Fibroblast of skin of back (primary cell): ENCODE measurements at places on chromosomes 2 and 18.

- DNase-seq: no peak
Observed at GRCh38 chr2:108320326-108320922, 31.7 kb downstream of the SULT1C2 start.

GRCh38 chr2:172434821-172435605 is 7.6 kb downstream of the ITGA6 start:
- DNase-seq: no peak

- peak; percentile 53 for DNase-seq
Observed at GRCh38 chr2:70029814-70030409, 57.4 kb upstream of the PCBP1 start.

DNA sequence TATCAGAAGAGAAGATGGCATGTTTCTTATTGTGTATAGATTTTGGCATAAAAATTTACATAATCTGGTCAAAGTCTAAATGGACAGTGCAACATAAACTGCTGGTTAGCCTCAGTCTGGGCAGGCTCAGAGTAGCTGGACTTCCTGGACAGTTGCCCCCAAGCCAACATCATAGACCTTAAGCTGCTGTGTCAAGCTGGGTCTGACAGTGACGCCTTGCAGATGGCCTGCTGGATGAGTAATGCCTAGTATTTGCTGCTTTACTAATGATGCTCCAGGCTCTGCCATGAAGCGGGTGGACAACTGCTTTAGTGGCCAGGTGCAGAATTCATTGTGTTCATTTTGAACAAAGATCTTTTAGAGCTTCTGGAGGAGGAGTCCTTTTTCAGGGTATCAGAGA is 603.7 kb upstream of the ZEB2 start:
- no peak for DNase-seq

DNA sequence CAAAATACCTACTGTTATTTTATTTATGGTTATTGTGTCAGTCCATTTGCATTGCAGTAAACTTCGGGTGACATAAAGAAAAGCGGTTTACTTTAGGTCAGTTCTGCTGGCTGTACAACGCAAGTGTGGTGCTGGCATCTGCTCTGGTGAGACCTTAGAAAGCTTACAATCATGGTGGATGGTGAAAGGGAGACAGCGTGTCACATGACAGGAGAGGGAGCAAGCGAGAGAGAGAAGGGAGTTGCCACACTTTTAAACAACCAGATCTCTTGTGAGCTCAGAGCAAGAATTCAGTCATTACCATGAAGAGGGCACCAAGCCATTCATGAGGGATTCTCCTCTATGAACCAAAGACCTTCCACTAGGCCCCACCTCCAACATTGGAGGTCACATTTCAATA is 2.0 kb upstream of the FAM171B start:
- DNase-seq: no peak

DNA sequence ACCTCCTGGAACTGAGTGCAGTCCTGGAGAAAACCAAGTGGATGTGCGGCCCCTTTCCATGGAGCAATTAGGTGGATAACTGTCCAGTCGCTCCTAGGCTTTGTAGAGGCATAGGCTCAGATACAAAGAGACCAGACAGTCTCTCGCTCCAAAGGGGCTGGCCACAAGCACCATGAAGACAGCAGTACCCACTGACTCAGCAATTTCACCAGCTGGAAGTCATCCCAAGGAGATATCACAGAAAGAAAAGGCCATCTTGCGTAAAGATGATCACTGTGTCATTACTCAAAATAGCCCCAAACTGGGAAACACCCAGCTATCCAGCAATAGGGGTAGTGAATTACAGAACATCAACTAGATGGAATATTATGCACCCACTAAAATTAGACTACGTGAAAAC is 161.2 kb downstream of the MSH2 start:
- DNase-seq: no peak
